ENCODE measurements at places on chromosomes 11 and 22. TPM values are rescaled to one million over a fixed set of nuclear protein-coding genes. Genes with fewer than 3 reads are reported as not detected.

The IGSF9B gene
- total RNA-seq, result 10.2 TPM

DNA sequence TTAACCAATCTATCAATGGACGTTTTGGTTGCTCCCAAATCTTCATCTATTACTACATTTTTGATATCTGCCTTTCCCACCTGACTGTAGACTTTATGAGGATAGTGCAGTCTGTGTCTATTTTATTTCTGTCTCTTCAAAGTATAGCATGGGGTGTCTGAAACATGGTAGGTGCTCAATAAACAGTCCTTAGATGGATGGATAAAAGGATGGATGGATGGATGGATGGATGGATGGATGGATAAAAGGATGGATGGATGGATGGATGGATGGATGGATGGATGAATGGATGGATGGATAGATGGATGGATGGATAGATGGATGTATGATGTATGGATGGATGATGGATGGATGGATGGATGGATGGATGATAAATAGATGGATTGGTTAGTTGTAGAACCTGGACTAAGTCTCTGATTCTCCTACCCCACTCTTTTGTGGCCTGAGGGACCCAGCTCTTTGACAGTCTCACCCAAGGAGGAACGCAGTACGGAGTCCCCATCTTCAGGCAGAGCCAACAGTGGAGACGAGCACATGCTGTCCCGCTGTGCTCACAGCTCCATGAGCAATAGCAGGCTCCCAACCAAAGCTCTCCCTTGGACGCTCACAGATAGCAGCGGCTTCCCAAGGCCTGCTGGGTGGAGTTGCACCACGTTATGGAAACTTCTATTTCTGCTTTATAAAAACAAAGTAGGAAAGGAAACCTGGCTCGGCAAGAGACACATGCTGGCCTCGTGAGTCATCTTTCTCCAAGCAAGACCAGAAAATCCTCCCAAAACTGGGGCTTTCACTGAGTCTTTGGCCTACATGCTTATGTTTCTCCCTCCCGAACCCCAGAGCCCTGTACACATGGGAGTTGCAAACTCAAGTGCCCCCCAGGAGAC is 448.0 kb downstream of the MIAT start:
- H3K4me1 ChIP-seq, result peaks cover 49% of the 10 kb centered on the region
- no peak overlapping the region for H3K4me3 ChIP-seq
- H3K27ac ChIP-seq, result no peak overlapping the region
- H3K27me3 ChIP-seq, result peaks cover 19% of the 10 kb centered on the region
- no peak for DNase-seq

The APOL6 gene
- 24.0 TPM for total RNA-seq

DNA sequence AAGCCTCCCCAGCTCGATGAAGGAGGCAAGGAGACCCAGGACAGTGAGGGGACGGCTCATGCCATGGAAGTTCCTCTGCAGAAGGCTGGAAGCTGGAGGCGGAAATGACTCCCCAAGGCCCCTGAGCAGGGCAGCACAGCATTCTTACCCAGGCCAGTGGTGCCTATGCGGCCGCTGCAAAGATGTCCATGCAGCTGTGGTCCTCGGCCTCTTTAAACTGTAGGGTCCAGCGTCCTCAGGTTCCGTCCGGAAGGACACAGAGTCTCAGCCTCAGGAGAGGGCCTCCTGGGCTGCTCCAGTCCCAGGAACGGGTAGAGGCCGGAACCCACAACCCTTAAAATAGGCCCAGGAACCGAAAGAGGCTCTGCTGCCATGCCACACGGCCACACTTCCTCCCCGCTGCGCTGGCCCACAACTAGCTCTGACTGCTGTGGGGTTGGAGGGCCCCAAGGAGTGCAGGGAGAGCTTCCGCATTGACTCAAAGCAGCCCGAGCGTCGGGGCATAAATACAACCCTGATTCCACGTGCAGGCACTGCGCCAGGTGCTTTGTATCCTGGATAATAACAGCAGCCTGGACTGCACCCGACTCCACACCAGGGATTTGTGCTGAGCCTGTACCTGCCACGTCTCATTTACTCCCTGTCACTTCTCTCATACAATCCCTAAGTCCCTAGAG is 5.5 kb downstream of the KIAA0930 start:
- H3K27ac ChIP-seq, result no peak overlapping the region
- no peak for DNase-seq
- H3K4me1 ChIP-seq, result peaks cover 14% of the 10 kb centered on the region
- H3K36me3 ChIP-seq, result peaks cover 24% of the 10 kb centered on the region

The APOBEC3G gene
- 16.1 TPM for total RNA-seq
